ENCODE measurements at places on chromosomes 6 and 20.

- peak; percentile 90 for DNase-seq
Observed at GRCh38 chr6:25175196-25175595, 104.0 kb upstream of the CARMIL1 start.

DNA sequence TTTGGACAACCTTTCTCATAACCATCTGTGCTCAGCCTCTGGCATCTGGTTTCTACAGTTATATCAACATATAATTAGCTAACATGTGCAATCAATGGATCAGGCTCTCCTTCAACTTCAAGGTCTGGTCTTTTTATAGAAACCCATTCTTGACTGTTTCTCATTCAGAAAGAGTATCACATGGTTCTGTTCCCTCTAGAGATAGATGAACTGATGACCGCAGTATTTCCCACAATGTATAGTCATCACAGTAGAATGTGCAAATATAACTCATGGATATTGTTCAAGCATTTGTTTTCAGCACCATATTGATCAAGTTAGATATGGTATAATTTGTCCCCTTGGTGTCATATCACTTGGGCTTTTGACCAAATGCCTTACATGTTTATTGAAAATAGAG lies 656.2 kb downstream of the FRK start:
- DNase-seq: no peak

- no peak for DNase-seq
Observed at GRCh38 chr6:35061102-35061615, 80.0 kb downstream of the TCP11 start.

GRCh38 chr6:108673602-108674001 lies 112.9 kb downstream of the FOXO3 start:
- no peak for DNase-seq

- DNase-seq: no peak
Observed at GRCh38 chr6:121688974-121689373, 253.5 kb downstream of the GJA1 start.

- peak; percentile 64 for DNase-seq
Observed at GRCh38 chr6:121837545-121838229, 402.2 kb downstream of the GJA1 start.

GRCh38 chr6:44024574-44025219 lies 102.6 kb downstream of the MRPL14 start:
- DNase-seq: peak; percentile 46

DNA sequence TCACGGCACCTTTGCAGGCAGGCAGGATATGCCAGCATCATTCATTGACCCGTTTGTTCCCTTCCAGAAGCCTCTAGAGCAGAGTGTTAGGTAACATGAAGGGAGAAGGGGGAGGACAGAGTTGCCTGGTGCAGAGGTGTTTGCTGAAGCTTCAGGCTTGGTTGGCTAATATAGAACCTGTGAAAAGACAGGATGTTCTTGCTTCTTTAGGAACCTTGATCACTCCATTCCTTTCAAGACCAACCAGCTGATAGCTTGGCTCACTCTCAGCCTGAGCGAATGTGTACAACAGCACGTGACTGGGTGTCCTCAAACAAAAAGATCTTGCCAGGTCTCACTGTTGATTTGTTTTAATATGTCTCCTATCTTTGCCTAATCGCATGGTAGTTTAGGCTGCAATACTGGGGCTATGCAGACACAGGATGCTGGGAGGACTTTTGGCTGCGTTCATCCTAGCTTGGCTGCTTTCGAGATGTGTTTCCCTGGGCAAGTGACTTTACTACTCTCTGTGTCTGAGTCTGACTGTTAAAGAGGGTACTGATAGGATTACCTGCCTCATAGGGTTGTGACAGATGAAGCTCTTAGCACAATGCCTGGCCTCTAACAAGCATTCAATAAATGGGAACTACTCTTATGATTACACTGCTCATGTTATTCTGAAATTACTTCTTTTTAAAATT lies 16.0 kb downstream of the SHLD1 start:
- no peak for DNase-seq

GRCh38 chr20:63978319-63979228 lies 868 bp downstream of the SAMD10 start:
- peak; percentile 85 for DNase-seq

GRCh38 chr6:16533721-16534136 lies 227.5 kb downstream of the ATXN1 start:
- DNase-seq: no peak

DNA sequence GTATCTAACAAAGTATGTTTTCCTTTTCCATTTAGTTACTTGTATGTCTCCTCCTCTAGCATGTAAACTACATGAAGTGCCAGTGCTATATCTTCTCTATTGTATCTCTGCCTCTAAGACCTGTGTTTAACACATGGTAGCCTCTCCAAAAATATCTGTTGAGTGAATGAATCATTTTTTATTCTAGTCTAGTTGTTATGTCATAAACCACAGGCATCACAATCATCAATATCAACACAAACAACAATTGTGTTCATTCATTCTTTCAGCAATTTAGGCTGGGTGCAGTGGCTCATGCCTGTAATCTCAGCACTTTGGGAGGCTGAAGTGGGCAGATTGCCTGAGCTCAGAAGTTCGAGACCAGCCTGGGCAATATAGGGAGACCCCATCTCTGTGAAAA lies 111.6 kb upstream of the EYA4 start:
- DNase-seq: no peak

DNA sequence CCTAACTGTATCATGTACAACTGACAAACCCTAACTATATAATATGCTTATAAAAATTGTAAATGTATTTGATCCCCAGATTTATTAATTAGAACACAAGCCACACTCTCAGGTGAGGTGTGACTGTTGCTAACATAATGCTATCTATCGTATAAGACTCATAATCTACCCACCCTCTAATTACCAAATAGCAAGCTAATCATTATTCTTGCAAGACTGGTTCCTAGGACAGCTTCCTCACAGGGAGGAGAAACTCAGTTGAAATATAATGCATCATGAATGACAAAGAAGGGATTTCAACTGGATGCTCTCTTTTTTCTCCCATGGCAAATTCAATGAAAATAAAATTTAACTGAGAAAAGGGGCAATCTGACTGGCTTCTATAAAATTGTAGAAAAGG lies 35.4 kb downstream of the ELOVL4 start:
- no peak for DNase-seq

- DNase-seq: no peak
Observed at GRCh38 chr6:111468329-111469012, 14.5 kb downstream of the REV3L start.

- no peak for DNase-seq
Observed at GRCh38 chr6:1915226-1915625, 305.5 kb downstream of the FOXC1 start.

GRCh38 chr6:24223115-24223919 lies 97.3 kb downstream of the NRSN1 start:
- no peak for DNase-seq

- no peak for DNase-seq
Observed at GRCh38 chr6:70638468-70638867, 29.2 kb upstream of the SMAP1 start.

GRCh38 chr6:11393713-11394627 lies 143.6 kb upstream of the TMEM170B start:
- no peak for DNase-seq

GRCh38 chr6:87900160-87900698 lies 147.4 kb upstream of the SPACA1 start:
- DNase-seq: no peak

DNA sequence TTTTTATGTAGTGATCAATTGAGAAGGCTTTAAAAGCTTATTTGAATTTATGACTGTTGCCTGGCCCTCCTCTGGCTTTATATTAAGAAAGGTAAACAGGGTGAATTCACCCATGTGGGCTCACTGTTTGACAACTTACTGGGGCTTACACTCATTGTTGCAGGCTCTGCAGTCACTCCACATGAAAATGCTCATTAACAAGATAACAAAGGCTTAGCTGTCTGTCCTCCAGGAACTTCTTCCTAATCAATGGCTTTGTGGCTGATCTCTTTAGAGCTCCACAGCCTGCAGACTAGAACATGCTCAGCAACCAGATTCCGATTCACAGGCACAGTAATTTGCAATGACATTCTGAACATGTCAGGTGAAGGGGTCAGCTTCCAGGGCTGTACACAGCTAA lies 323.2 kb upstream of the MAN1A1 start:
- DNase-seq: peak; percentile 67

- DNase-seq: no peak
Observed at GRCh38 chr20:34201531-34201930, 39.7 kb upstream of the ASIP start.

- DNase-seq: peak; percentile 85
Observed at GRCh38 chr6:86526238-86526637, 411.1 kb upstream of the HTR1E start.

- DNase-seq: no peak
Observed at GRCh38 chr20:58071991-58072390, 156.5 kb downstream of the ANKRD60 start.

GRCh38 chr6:139386404-139386803 lies 12.0 kb upstream of the CITED2 start:
- peak; percentile 54 for DNase-seq

DNA sequence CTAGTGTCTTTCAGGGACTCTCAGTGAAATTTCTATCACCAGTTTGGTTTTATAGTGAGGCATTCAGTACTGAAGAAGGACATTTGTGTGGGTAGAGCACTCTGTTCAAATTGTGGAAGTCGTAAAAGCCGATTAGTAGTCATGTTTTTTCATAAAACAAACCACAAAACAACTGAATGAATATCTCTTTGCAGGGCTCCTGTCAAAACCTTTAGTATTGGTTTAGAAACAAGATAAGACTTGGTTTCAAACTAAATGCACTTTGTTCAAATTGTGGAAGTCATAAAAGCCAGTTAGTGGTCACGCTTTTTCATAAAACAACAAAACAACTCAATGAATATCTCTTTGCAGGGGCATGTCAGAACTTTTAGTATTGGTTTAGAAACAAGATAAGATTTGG lies 23.8 kb downstream of the ADGRF4 start:
- no peak for DNase-seq

DNA sequence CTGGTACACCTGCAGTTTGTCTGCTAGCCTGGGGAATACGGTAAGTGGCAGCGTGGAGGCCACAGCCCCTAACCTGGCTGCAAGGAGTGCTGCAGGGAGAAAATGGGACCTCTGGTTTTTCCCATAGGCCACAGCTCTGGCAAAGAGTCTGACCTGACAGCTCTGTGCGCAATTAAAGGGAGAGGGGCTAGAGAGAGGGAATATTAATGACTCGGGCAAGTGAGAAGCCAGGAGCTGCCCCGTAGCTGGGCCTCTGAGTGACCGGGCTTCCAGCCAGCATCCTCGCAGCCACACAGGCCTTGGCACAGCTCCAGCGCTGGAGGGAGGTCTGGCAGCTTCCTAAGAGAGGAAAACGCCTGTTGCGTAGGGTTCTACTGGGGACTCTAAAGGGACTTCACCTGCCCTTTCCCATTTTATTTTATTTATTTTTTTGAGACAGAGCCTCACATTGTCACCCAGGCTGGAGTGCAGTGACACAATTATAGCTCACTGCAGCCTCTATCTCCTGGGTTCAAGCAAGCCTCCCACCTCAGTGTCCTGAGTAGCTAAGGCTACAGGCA lies 18.2 kb upstream of the OCSTAMP start:
- DNase-seq: no peak

DNA sequence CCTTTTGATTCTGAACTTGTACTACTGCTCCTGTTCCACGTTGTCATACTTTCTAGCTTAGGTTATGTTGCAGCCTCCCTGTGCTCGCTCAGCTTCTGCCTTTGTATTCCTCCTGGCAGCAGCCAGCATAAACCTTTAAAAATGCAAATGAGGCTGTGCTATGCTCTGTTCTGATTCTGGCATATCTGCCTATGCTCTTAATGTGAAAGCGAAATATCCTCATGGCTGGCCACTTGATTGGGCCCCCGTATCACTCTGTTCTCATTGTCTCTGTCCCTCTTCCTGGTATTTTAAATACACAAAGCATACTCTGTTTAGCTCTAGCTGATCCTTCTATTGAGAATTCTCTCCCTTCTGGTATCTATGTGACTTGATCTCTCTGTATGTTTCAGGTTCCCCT lies 139.0 kb downstream of the JARID2 start:
- DNase-seq: no peak

DNA sequence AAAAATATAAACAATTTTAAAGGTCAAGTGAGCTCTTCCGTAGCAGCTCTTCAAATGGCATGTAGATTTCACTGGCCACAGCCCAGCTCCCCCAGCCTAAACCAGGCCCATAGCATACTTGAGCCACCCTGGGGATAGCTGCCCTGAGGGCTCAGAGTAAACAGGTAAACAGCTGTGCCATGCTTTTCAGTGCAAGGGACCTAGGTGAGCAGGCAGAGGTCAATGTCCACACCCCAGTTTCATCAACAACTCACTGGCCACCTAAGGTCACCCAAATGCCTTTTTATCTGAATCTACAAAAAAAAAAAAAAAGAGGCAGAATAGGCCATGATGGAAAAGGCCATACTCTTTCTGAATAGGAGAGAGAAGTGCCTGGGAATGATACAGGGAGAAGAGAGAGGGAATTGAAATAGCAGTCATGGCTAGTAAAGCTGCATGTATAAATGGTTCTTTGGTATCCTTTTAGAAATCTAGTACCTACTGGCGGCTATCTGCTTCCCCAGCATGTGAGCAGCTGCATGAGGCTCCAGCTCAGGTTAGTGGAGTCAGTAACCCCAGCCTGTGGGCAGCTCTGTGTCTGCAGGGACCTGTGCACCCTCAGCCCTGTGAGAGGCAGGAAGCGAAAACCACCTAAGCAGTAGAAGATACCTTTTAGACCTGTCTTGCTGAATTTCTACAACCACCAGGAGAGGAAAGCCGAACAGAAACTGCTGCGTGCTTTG lies 77.0 kb downstream of the FOXA2 start:
- no peak for DNase-seq

- DNase-seq: no peak
Observed at GRCh38 chr6:17493286-17493685, 99.9 kb downstream of the CAP2 start.

DNA sequence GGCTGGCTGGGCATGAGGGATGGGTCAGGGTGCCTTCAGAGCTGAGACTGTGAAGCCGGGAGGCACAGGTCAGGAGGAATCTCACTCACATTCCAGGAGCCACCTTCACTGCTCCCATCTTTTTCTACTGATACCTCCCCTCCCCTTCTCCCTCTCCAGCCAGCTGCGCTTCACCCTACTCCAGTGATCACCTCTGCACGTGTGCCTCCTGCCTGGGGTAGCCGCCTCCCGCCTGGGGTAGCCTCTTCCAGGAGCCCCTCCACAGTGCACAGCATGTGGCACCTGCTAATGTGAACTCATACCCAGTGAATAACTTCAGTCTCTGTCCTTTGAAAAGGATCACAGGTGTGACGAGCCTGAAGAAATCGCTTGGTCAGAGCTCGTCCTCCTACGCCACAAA lies 232.6 kb downstream of the TMEM242 start:
- no peak for DNase-seq

GRCh38 chr6:116159782-116160524 lies 34.0 kb upstream of the COL10A1 start:
- no peak for DNase-seq

- DNase-seq: no peak
Observed at GRCh38 chr20:56002908-56003800, 2.2 kb downstream of the CBLN4 start.

- DNase-seq: no peak
Observed at GRCh38 chr20:41392295-41392694, 25.7 kb upstream of the EMILIN3 start.

DNA sequence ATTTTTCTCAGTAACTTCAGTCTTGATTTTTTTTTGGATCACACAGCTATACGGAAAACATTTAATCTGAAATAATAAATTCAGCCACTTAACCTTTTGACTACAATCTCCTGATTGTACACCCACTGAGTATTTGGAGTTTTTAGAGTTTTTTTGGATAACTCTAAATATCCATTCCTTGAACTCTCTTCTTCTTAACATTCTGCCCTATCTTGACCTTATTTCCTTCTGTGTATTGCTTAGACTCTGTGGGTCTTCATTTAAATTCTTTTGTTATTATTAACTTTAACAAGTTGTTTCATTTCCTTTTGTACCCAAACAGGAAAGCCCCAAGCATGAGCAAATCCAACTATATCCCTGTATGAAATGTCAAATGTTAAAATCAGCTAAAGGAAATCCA lies 170.2 kb upstream of the PTCHD4 start:
- DNase-seq: no peak

All from islet precursor cell (in vitro differentiated cells).